ENCODE measurements at places on chromosomes 2 and 18.

- no peak for DNase-seq
Observed at GRCh38 chr18:10927286-10927992, 221.9 kb downstream of the PIEZO2 start.

- DNase-seq = no peak
Observed at GRCh38 chr2:149552226-149552625, 35.3 kb downstream of the MMADHC start.

- DNase-seq = no peak
Observed at GRCh38 chr2:56099963-56100362, 83.8 kb upstream of the CCDC85A start.

- no peak for DNase-seq
Observed at GRCh38 chr2:102050854-102051391, 59.2 kb downstream of the IL1R2 start.

GRCh38 chr18:9647496-9648323, 33.4 kb upstream of the PPP4R1 start:
- no peak for DNase-seq

GRCh38 chr2:11366326-11366741, 21.9 kb upstream of the ROCK2 start:
- DNase-seq = no peak

DNA sequence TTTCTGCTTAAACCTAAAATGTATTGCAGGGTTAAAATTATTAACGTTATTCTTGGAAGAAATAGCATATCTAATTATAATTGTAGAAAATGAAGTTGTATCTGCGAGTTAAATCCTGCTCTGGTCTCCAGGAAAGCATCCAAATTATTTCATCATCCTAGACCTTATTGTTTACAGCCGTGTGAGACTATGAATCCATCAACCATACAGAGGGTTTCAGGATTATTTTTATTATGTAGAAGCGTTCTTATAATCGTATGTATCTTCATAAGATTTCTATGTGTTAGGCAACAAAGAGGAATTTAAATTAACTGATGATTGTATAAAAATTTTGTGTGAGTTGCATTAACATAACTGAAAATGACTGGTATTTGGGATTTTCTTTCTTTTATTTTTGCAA, 14.5 kb upstream of the DSC3 start:
- DNase-seq = no peak

GRCh38 chr2:136116151-136116812, 1.7 kb downstream of the CXCR4 start:
- peak; percentile 64 for DNase-seq

GRCh38 chr2:62831729-62832128, 126.2 kb downstream of the EHBP1 start:
- no peak for DNase-seq

DNA sequence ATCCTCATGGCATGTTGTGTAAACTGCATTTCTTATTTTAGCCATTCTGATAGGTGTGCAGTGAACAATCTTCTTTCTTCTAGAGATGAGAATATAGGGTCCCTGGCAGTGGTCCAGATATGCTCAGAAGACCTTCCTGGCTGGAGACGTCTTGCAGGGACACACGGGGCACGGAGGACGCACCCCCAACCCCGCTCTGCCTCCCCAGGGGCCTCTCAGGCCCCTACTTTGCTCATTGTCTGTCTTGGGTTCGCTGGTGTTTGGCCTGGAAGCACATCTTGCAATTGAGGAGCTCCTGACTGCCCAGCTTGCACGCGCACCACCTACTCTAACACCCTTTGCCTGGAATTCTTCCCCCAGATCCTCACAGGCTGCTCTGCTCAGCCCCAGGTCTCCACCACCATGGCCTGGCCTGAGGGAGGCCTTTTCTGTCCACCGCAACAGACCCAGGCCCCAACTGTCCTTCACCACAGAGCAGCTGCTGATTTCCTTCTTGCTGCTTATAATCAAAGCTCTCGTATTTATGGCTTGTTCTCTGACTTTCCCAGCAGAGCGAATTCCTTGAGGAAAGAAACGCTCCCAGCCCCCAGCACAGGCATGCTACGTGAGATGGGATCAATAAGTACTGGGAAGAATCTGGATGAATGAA, 295.9 kb upstream of the HDAC4 start:
- no peak for DNase-seq

DNA sequence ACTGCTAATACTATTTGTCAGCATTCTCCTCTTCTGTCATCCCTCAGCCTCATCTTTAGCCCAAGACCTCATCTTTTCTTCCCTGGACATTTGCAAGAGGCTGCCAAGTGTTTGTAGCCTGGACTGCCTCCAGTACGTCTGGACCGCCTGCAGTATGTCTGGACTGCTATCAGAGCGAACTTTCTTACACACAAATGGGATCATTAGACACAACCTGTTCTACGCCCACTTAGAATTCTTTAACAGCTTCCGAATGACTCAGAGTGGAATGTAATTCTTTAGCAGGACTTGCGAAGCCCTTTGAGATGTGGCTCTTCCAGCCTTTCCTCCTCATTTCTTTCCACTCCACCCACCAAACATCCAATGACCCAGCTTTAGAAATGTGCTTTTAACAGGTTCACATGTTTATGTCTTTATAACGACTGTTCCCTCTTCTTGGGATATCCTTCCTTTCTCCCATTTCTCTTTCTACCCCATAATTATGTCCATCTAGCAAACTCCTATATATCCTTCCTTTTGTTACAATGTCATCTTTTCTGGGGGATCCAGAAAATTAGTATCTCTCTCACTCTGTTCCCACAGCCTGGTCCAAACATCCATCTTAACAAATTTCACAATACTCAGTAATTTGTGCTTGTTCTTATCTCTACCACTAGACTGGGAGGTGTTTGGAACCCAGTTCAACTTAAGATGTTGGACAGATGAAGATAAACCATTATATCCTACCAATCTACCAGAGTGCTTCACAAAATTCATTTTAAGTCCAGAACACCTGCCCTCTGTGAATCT, 171.3 kb upstream of the PGAP1 start:
- DNase-seq = no peak

- no peak for DNase-seq
Observed at GRCh38 chr18:44805176-44805575, 124.5 kb downstream of the SETBP1 start.

- no peak for DNase-seq
Observed at GRCh38 chr2:176562359-176563078, 293.3 kb downstream of the MTX2 start.

DNA sequence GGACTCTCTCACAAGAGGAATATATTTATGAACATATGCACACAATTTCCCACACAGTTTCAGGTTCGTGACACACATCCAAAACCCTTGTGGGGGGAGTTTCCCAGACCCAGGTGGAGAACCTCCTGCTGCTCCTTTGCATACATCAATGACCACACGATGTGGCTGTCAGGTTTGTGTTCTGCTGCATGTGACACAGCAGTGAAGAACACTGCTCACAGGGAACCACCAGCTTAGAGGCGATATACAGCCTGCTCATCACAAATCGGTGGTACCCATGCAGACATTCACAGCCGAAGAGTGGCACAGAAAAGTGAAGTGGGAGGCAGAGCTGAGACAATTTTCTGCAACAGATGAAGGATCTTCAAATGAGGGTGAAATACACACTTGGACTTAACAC, 175.6 kb upstream of the ZFP36L2 start:
- DNase-seq = no peak

GRCh38 chr18:57970356-57971095, 73.5 kb upstream of the NEDD4L start:
- DNase-seq = no peak

DNA sequence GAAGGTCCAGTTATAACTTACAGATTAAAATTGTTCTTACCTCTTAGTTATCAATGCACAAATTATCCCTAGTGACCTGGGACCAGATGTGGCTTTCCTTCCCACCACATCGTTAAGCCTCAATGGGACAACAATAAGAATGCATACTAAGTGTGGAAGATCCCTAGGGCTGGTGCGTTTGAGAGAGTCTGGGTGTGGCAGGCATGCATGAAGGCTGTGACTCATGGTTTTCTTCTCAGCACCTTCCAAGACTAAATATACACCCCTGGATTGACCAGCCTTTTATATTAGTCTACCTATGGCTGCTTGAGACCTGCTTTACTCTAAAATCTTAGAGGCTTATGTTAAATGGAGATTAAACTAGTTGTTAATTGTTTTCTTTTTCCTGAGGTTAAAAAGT, 261.7 kb upstream of the SLC14A2 start:
- DNase-seq = no peak

DNA sequence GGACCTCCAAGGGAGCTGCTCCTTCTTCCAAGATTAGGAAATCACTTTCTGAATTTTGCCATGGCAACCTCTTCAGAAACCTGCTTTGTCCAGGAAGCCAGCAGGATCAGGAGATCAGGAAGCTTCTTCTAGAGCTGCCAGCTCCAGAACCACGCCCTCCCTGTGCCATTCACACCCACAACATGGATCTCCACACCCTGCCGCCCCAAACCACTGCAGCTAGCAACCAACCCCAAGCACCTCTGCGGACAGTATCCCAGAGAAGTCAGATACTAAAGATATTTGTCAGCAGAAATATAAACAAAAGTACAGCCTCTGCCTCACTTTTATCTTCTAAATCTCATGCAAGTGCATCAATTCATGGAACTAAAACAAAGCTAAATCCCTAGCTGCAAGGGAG, 106.4 kb downstream of the VIT start:
- DNase-seq = no peak

GRCh38 chr2:183348492-183348891, 224.2 kb downstream of the NUP35 start:
- DNase-seq = no peak

- no peak for DNase-seq
Observed at GRCh38 chr2:191846515-191847476, at the start of gene CAVIN2. TSS of gene CAVIN2 (minus strand) at chr2:191847088. CDS start at chr2:191846925, 163 bp downstream.

DNA sequence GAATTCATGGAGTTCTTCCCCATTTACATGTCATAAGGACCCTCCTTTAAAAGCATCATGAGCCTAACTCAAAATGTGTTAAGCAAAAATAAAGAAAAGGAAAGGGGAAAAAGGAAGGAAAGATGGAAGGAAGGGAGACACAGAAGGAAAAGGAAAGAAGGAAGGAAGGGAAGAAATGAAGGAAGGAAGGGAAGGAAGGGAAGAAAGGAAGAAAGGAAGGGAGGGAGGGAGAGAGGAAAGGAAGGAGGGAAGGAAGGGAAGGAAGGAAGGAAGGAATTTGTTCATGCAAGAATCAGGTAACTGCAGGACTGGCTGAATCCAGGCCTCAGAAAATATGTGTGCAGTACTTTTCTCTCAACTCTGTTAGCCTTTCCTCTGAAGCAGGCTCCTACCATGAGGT, 32.0 kb downstream of the KIAA2012 start:
- no peak for DNase-seq

GRCh38 chr18:35324926-35325655, 19.1 kb downstream of the ZNF24 start:
- DNase-seq = no peak

DNA sequence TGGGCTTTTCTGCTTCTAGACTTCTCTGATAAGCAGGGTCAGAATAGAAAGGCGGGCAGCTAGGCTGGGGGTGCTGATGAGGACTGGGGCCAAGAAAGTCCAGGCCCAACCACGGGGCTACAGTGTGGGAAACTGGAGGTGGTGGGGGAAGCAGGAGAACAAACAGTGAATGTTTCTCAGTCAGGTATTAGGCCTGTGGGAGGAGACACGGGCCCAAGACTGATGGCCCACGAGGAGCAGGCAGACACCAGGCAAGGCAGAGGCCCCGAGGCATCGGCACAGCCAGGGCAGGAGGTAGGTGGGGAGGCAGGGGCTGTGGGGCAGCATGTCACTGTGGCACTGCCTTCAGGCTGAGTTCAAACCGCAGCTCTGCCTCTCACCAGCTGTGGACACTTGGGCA, 40.7 kb downstream of the KCNIP3 start:
- DNase-seq = no peak

DNA sequence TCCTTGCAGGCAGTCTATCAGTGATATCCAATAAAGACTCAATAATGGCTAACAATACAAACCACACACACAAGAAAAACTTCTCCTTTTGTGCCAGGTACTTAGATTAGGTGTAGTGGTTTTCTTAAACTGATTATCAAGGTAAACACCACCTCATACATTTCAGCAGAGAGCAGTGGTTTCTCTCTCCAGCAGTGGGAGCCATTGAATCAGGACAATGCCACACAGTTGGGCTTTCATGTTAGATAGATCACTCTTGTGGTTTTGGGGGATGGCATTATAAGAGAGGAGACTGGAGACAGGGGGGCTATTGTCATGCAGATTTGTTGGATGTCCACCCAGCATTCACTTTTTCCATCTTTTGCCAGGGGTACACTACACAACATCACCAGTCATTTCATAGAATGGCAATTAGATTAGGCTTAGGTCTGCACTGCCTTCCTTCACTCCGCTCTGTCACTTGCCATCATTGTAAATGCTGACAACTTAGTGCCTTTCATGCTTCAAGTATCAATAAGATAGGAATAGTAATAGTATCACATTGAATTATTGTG, 13.6 kb upstream of the IRS1 start:
- DNase-seq = no peak

DNA sequence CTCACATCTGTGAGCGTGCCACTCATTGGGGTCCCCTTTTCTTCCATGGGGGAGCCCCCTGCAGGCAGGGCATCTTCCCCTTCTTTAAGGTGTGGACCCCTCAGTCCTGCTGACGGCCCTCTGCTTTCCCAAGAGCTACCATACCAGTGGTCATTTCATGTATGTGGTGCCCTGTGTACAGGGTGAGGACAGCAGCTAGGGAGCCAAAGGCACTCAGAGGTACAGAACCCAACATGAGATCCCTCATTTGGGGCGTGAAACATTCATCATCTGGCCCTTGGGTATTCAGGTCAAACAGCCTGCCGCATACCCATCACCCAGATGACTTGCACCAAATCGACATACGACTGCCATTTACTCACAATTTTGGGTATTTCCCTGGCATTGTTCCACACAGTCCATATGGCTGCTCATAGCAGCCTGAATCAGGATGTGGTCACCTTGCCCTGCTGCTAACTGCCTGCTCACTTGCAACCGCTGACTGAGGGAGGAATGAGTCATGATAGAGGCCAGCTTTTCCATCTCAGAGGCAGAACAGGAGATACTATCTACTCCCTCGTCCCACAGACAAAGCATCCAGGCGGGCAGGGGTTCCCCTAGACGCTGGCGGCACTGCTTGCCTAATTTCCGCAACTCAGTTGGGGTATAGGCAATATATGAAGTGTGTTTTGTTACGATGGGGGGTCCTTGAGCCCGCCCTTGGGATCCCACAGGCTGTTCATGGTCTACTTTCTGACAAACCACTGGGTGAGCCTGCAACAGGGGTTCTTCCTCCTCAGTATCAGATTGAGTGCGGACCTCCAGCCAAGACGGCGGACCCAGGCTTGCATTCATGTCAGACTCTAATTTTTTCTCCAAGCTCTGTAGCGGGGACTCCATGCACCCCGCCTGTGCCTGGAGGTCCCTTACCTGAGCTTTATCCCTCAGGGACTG, 228.6 kb downstream of the SATB2 start:
- DNase-seq = no peak

GRCh38 chr2:183079139-183079775, 710 bp downstream of the DUSP19 start:
- DNase-seq = no peak

DNA sequence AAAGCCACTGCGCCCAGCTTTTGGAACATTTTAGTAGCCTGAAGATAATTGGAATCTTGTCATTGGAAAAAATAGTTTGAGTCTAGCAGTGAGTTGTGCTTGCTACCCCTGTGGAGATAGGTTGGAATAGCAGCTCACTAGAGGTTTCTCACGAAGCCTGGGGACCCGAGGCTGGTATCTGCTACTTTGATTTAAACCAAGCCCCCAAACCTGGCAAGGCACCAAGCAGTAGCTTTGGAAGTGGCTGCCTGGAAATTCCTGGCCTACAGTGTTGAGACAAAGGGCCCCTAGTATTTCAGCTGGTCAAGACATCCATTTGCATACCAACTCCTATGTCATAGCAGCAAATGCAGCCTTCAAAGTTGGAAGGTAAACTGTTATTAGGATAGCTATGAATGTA, 42.1 kb downstream of the NOP58 start:
- no peak for DNase-seq

Data from activated CD4-positive, alpha-beta T cell treated with anti-CD3 and anti-CD28 coated beads for 1 hour (primary cell).